ENCODE measurements at places on chromosomes 5 and 9.
A peak's percentile ranks its signal among the peaks of the same experiment; 100 is the strongest.

GRCh38 chr9:113803811-113804589 is 72.1 kb upstream of the ZNF618 start:
- no peak for DNase-seq

- no peak for DNase-seq
Observed at GRCh38 chr9:113952676-113953075, 76.6 kb downstream of the ZNF618 start.

DNA sequence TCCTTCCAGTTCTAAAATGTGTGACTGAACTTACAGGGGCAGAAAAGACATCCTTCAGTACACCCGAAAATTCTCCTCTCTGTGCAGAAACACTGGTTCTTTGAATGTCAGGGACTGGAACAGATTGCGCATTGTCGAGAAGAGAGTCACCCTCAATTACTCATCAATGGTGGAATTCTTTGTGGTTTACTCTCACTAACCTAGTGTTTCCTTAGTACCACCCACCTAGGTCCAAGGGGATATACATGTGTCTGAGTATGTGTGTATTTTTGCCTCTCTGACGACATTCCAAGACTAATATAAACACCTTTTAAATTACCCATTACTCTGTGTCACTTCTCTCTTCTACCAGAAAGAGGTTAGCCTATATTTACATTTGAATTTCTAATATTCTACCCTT is 660.8 kb downstream of the TLE1 start:
- DNase-seq = no peak

GRCh38 chr5:171955761-171956160 is 50.7 kb downstream of the FBXW11 start:
- no peak for DNase-seq

GRCh38 chr9:135907006-135907430 is 328 bp downstream of the CAMSAP1 start:
- no peak for DNase-seq

GRCh38 chr9:26685818-26686217 is 206.8 kb downstream of the CAAP1 start:
- no peak for DNase-seq

DNA sequence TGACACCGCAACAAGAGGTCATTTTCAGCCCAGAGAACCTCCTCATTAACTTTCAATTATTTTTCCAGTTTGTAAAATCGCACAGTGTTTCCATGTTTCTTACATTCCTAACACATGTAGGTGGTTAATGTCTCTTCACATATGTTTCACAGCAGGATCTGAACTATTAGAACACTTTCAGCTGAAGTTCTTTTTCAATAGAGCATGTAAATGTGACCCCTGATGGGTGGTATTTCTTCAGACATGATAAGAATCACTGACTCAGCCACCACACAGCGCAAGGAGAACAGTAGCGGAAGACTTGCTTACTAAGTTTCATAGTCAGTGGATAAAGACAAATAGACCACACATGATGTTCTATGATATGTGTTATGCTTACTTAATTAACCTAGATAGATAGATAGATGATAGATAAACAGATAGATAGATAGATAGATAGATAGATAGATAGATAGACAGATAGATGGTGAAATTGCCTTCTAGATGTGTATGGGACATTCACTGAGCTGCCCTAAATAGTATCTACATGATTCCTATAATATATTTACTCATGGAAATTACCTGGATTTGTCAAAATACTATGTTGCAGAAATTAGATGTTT is 1992.1 kb upstream of the NUDT12 start:
- no peak for DNase-seq

DNA sequence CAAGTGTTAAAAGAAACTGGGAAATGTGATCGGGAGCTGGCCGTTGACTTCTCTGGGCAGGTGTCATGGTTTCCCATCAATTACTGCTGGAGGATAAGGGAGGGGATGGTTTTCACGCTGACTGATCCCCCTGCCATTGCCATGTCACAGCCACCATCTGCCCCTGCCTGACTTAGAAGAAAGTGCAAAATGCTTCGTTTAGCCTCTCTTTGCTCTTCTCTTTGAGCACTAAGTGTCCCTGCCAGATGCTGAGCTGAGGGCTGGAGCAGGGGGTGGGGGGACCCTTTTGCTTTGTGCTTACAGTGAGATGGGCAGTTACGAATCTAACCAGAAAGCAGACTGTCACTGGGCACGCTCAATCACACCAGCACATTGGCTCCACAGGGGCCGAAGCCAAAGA is 138.4 kb upstream of the ALDH1B1 start:
- DNase-seq = no peak

GRCh38 chr9:22307013-22307711 is 139.5 kb upstream of the DMRTA1 start:
- peak; percentile 27 for DNase-seq

DNA sequence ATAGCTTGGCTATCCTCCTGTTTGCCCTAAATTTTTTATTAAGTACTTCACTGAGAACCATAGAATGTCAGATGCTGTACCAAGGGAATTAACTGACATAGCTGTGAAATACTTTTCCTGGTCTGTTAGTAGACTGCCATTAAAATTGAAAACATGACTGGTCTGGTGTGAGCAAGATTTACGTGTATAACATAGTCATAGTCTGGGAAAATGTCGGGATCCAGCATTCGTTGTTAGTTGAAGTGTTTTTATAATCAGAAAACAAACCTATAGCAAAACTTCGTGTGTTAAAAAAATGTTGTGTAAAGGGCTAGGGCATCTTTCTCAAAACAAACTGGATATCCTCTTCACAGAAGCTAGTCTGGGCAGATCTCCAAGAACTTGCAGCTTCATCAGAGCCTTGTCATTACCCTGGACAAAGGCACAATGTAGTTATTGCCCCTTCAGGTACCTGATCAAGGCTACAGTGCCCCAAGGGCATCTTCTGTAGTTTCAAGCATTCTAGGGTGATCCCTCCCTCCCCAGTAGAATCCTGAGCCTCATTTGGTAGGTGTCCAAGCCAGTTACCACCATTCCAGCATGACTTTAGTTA is 454.2 kb upstream of the SGCD start:
- DNase-seq = peak; percentile 62

DNA sequence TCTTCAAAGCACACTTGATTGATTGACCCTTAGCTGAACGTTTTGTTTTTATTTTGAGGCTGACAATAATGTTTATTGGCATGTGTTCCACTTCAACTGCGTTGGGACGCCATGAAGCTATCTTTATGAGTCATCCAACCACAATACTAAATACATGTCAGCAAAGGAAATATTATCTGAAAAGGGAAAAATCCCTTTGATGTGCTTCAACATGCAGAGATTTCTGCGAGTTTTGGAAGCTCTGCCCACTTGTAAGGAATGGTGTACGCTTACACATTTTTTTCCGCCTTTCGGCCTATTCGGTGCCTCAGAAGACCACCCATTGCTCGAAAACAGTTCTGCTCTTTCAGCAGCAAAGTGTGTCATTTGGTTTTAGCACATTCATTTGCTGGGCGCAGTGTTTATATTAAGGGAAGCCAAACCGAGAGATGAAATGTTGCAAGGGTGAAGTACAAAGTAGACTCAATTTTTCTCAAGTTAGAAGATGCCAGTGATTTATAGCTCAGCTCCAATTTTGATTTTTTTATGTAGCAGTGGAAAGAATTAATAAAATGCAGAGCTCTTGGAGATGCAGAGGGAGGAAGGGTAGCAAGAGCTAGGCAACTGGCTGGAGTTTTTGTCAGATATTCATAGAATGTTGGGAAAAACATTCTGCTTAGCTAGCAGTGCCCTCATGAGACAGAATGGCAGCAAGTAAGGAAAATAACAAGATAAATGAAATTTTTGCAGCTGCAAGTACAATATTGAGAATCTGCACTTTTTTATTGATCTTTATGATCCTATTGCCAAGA is 68.9 kb downstream of the PRDM6 start:
- no peak for DNase-seq

DNA sequence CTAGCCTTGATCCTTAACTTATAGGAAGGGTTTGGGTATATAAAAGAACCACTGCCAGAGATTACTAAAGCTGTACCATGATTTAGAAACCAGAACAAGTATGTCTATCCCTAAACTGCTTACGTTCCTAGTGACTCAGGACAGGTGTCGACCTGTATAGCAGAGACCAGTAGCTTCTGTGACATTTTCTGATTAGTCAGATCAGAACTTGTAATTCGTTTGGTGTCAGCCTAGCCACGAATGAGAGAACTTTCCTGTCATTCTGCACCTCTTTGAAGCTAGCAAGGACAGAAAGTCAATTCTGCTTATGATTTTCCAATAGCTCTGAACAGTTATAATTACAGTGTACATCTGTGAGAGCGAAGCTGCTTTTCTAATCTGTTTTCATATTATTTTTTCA is 39.5 kb downstream of the PRKACG start:
- no peak for DNase-seq

GRCh38 chr9:122526602-122527001 is 491 bp downstream of the OR1N1 start:
- DNase-seq = no peak

DNA sequence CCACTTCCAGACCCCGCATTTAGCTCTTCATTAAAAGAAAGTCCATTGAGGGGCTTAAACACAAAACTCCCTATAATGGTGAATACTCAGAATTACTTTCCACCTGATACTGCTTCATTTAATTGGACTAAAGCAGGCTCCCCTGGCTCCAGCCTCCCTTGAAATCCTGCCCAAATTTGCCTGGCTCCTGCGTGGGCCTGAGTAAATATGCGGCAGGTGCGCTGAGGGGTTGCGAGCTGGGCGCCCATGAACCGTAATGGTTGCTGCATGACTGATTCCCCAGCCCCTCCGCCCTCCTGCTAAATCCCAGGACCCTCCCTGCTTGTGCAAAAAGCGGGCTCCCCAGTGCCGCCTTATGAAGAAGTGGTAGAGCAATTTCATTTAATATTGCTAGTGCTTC is 639.7 kb downstream of the BNC2 start:
- DNase-seq = no peak

DNA sequence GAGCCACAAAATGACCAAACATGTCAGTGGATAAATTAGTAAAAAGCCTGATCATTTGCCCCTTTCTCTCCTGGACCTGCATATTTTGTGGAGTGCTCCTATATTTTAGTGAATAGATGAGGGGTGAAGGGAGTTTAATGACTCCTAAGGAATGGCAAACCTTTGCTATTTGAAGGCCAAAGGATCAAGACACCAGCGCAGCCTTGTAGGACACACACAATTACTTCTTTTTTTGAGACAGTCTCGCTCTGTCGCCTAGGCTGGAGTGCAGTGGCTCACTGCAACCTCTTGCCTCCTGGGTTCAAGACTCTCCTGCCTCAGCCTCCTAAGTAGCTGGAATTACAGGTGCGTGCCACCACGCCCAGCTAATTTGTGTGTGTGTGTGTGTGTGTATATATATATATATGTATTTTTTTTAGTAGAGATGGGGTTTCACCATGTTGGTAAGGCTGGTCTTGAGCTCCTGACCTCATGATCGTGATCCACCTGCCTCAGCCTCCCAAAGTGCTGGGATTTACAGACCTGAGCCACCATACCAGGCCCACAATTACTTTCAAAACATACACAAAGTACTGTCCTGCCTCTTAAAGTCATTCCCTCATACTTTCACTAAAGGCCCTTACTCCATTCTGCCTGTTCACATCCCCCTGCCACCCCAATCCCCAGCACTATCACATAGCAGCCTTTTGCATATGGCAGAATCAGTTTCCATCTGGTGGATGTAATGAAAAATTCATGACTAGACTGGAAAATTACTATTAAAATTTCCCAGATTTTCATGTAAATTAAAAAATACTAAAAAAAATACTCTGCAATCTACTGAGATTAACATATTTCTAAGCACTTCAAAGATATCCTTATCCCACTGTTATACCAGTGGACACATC is 60.4 kb downstream of the CSNK1A1 start:
- no peak for DNase-seq

DNA sequence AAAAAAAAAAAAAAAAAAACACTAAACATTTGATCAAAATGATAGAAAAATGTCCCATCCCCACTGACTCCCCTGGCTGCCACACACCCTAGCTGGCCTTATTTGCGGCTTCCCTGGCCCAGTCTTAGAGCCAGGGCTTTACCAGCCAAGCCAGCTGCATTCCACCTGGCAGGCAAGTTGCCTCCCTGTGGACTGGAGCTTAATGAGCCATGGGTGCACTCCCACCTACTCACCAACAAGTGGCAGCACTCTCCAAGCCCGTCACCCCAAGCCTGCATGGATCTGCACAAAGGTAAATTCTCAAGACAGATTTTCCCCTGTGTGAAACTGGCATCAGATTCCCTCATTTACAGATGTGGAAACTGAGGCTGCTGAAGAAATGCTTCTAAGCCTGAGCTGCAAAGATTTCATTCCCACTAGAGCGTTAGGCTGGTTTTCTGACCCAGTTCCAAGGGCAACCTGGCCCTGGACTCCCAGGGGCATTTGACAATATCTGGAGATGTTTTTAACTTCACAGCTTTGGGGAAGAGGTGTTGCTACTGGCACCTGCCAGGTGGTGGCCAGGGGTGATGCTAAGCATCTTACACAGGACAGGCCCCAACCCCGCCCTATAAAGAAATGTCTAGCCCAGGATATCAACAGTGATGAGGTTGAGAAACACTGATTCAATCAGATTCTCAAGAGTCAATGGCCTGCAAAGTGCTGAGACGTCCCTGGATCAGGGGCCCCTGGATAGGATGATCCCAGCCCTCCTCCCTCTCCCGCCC is 21.9 kb upstream of the VDAC1 start:
- DNase-seq = peak; percentile 70

DNA sequence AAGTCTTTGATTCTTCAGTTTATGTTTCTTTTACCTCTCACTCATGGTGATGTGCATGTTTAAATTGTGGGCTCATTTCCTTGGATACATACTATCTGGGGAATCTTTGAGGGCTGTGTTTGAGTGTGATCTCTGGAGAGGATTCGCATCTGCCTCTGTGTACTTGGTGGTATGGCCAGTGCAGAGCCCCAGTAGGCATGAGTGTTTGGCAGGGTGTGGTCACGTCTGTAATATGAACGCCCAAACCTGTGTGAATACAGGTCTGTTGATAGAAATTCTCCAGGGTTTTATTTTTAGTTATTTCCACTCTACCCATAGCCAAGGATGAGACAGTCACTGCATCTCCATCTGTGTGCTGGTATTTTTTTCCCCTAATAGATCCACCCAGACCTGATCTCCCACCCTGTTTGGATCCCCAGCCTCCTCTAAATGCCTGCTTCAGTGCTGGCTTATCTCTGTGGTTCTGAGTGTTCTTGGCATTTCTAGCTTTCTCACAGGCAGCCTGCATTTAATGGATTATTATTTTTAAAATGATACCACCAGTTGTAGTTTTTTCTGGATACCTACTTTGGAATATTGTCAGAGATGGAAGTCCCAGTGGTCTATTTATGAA is 37.5 kb downstream of the TJP2 start:
- no peak for DNase-seq

DNA sequence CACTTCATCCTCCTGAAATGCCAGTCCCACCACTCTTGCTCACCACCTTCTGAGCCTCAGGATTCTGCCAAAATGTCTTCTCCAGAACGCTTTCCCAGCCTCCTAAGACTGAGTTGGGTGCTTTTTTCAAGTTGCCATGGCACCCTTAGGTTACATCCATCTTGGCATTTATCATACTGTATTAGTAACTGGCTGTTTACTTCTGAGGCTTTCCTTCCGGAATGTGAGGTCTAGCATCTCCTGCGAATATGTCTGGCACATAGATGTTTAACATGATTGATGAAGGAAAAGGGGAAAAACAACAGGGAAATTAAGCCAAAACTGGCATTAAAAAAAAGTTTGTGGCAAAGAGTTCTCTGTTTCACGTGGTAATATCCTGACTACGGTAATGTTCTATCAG is 24.9 kb downstream of the RNF130 start:
- DNase-seq = no peak

GRCh38 chr9:121684381-121685145 is 33.1 kb downstream of the DAB2IP start:
- peak; percentile 11 for DNase-seq
